ENCODE measurements at places on chromosomes 3 and 15.

GRCh38 chr3:125357032-125357658 lies 18.0 kb downstream of the ZNF148 start:
- DNase-seq, result peak; percentile 91

DNA sequence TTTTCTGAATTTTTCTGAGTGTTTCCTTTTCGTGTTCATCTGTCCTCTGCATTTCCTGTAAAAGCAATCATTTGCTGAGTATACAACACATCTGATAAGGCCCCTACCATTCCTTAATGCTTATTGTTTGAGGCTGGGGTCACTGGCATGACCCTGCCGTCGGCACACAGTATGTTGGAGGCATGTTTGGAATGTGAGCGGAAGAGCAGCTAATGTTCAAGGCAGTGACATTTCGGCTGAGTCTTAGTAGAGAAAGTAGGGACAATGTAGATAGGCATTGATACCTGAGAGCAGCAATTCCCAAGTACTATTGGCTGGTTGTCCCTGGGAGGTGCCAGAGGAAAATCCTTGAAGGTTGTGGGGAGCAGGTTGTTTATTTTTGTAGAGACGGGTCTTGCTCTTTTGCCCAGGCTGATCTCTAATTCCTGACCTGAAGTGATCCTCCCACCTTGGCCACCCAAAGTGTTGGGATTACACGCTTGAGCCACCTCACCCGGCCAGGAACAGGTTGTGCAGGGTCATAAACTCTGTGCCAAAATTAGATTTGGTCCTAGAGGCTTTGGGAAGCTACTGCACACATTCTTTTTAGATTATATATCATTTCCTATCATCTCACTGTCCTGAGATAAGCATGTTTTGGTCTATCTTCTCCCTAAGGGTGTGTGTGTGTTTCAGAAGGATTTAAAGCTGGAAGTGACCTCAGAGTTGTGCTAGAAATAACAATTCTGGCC lies 13.5 kb downstream of the PTPN23 start:
- no peak for DNase-seq

DNA sequence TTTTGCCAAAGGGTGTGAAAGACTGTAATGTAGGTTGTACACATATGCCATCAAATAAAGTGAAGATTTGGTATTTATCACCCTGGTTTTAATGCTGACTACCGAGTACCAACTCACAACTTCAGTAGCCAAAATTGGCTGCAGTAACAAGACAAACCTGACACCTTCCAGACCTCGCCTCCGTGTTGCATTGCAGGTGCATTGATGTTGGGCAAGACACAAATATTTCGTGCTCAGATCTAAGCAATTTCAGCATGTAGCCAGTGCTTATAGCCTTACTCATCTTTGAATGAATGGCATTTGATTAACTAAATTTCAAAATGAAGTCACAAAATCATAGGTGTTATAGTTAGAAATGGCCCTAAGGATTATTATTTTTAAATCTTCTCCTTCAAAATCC lies 400.2 kb downstream of the SOX2 start:
- no peak for DNase-seq

GRCh38 chr3:140164922-140165590 lies 230.1 kb downstream of the CLSTN2 start:
- no peak for DNase-seq

- no peak for DNase-seq
Measured at GRCh38 chr15:93345981-93346380, 257.0 kb upstream of the RGMA start.

DNA sequence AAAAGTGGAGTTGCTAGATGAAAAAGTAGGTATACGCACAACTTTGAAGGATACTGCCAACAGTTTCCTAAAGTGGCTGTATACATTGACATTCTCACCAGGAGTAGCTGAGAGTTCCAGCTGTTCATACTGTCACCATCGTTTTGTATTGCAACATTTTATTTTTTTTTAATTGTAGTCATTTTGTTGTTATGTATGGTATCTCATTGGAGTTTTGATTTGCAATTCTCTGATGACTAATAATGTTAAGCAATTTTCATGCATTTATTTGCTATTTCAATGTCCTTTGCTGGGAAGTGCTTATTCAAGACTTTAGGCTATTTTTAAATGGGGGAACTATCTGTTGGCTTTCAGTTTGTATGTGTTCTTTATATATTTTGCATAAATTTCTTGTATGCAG lies 185.1 kb upstream of the TGFBR2 start:
- no peak for DNase-seq

DNA sequence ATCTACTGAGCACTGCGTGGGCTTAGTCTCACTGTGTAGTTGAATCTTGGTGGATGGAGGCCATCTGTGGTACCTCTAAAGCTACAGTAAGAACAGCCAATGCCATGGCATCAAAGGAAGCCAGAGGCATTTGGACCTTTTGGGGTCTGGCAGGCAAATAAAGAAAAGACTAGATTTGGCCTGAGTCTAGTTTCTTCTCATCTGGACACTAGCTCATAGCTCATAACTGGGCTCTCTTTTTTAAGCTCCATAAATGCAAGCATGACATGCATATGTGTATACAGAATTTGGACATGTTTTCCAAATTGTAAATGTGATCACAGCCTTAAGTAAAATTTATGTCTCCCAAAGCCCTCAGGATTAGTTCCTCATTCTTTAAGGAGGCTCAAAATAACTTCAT lies 107.5 kb downstream of the CNTN6 start:
- DNase-seq, result no peak

- DNase-seq, result no peak
Measured at GRCh38 chr3:23324745-23325144, 121.6 kb downstream of the UBE2E2 start.

DNA sequence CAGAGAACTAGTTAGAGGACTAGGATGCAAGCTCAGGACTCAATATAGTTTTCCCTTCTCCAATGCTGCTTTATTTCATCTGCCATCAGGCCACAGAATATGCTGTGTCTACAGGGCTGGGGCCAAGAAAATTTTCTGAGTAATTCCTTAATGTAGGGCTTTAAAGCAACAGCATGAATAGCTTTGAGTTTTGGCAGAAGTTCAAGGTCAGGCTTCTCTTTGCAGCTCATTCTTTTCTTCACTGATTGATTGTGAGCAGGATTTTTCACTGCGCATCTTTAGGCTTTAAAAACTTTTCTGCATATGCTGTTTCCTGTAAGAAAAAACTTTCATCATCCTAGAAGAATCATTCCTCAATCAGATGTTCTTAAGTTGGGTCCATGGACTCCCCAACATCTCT lies 4.6 kb downstream of the TMEM108 start:
- DNase-seq, result no peak

- DNase-seq, result no peak
Measured at GRCh38 chr3:112654979-112655378, 14.0 kb upstream of the CCDC80 start.

DNA sequence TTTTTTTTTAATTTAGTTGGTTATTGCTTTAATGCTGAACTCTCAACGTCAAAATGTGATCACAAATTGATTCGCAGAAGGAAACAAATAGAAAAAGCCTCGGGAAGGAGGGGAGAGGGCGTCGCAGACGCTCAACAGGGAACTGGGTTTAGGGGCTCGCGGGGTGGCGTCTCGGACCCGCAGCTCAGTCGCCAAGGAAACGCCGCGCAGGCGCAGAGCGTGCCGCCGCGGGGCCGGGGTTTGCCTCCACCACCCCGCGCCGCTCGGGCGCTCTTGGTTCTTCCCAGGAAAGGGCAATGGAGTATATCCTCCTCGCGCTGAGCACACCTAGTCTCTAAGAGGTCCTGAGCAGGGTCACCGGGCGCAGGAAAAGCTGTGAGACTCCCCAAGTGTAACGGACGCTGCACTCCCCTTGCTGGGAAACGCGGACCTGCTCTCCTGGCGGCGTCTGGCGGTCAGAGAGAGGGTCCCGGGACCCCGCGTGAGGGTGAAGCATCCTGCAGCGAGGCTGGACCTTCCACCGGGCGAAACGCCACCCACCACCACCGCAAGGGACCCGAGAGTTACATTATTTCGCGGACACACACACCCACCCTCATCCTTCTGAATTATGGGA lies 753 bp downstream of the PLCH1 start:
- peak; percentile 80 for DNase-seq

DNA sequence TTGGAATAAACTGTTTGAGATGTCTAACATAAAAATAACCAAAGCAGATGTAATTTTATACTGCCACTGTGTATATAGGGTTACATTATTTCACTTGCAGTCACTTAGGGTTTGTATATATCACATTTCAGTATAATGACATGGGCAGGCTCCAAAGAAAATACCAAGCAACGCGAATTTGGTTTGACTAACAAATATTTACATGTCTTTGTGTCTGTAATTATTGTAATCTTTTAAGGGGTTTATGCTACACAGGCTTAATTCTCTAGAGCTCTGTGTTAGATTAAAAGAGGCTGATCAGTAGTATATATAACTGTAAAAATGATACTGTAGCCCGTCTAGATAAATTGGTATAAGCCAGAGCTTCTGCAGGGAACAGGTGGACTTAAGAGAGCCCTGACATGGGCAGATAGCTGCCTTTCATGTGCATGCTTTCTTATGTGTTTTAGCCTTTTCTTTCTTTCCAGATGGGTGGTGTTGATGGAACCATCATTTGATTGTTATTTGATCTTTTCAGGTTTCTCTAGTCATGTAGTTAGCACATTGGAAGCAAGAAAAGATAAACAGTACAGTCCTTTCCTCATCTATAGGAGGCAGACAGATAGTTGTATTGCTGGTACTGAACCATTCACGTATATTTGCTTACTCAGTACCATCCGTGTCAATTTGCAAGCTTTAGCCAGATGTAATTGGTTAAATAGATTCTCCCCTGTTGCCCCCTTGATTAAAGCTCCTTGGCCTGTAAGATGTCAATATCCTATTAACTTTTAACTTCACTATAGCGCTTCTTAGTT lies 86.1 kb downstream of the GALK2 start:
- no peak for DNase-seq

- DNase-seq, result no peak
Measured at GRCh38 chr3:72418856-72419255, 429.4 kb downstream of the SHQ1 start.

GRCh38 chr3:48655606-48656005 lies 7.1 kb downstream of the CELSR3 start:
- peak; percentile 85 for DNase-seq

- no peak for DNase-seq
Measured at GRCh38 chr15:70090436-70091296, 7.1 kb downstream of the TLE3 start.

DNA sequence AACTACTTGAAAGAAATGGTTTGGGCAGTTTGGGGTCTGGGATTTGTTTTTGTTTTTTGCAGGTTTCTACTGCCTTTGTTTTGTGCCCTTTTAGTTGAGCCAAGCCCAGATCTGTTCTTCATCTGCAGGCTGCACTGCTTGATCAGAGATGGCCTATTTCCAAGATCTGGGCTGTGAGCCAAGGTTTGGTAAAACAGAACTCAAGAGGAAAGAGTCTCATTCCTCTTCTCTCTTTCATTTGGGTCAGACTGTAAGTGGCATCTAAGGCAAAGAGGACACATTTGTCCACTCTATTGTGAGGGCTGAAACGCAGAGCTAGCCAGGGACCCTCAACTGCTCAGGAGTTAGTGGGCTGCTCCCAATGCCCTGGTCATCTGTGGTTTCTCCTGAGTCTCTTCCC lies 104.4 kb upstream of the UBE3A start:
- DNase-seq, result no peak

DNA sequence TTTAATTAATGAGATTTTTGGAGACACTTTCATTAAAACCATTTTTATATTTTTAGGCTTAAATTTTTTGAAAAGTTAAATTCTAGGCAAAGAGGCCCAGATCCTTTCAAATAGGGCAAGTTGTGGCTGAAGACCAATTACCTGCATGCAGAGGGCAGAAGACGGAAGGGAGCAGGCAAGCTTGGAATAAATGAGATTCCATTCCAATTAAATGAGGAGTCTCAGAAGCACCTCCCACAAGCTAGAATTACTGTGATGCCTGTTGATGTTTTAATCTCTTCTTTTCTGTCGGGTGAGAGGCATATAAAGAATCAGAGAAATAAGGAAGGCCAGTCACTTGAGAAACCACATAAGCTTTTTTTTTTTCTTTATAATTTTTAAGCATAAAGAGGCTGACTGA lies 46.8 kb downstream of the KBTBD8 start:
- DNase-seq, result no peak

DNA sequence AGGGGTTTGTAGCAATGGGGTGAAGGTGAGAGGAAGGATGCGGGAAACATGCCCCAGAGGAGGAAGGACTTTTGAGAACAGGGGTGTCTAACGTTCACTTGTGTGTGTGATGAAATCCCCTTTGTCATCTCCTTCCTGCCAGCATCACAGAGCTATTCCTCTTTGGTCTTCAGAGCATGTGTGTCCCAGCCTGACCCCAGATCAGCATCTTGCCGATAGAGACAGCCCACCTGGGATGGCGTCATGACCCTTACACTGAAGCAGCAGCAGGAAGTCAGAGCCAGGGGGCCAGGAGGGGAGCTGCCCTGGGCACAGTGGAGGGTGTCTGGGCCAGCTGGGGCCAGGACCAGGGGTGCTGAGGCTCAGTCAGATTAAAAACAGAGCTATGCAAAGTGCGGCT lies 29.9 kb upstream of the GRIP2 start:
- no peak for DNase-seq

DNA sequence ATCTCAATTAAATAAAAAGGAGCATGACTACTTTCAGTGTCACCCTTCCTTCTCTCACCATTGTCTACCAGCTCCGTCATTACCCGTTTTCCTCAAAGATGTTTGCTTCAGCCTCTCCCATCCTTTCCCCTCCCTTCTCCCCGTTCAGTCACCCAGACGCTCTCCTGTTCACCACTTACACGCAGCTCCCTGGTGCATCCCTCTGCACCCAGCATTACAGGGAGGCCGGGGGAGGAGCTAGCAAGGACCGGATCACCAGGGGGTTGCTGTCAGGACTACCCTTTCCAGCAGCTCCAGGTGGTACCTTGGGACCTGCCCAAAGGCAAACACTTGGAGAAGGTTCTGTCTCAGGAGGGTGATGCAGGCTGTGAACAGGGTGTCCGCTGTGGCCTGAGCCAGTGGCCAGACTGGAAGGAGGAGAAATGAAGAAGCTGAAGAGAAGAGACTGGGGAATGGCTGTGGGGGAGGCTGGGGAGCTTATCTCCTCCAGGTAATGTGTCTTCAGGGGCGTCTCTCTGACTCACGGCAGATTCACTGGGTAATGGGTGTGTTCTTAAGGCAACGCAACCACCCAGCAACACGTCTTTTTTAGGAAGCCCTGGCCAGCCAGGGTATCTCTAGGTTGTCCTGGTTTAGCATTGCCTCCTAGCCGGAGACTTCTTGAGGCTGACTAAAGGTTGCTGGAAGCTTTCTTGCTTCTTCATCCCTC lies 21.8 kb upstream of the BDH1 start:
- DNase-seq, result no peak

- no peak for DNase-seq
Measured at GRCh38 chr15:62122249-62122648, 42.8 kb downstream of the C2CD4B start.

DNA sequence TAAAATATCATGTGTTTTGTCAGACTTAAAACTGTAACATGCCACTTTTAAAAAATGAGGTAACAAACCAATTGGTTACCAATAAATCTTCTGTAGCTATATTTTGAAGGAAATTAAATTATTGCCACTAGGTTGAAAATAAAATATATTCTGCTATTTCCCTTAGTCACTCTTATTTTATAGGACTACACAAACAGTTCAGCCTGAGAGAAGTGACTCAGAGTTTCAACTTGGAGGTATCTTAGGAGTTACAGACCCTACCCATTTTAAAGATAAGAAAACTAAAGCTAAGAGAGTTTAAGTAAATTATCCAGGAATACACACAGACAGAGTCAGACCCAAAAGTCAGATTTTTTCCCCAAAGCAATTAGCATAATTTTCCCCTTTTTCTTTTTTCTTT lies 65.1 kb downstream of the PIK3CB start:
- no peak for DNase-seq

All from Karpas-422 (cell line).